ENCODE measurements at places on chromosomes 5 and 9.
A peak's percentile ranks its signal among the peaks of the same experiment; 100 is the strongest.

GRCh38 chr5:118301696-118302095, 686.7 kb downstream of the DTWD2 start:
- no peak for DNase-seq

DNA sequence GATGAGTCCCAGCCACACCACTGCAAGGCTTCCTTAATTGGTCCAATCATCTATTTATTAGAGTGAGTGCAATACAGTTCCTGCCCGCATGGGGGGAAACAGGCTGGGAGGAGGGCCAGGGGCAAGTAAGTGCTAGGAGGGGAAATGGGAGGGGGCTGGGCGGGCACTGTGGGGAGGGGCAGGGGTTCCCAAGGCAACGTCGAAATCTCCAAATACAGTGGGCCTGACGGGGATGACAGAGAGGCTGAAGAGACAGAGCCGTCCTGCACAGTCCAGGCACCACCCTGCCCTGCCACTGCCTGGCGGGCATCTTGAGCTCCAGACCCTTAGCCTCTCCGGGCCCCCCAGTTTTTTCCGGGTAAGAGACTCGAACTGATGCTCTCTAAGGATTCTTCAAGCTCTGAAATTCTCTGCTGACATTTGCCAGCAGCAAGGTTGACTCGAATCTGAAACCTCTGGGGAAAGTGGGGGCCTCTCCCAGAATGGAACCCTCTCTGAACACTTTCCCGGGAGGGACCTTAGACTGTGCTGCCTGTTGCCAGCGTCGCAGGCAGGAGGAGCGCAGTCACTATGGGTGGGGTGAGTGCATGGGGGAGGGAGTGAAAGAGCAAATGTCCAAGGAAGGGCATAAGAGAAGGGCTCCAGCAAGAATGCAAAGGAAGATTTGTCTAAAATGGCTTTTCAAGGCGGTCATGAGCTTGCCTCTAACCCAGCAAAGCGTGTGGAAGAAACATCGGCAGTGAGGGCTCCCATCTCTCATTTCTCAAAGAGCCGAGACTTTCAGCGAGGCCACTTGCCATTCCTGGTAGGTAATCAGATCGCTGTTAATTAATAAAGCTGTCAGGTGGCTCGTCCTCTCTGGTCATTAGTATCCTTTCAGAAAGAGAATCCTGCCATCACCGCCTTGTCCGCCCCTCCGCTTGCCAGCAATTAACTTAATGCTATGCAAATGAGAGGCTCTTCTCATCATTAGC, 99.0 kb downstream of the GTF3C4 start:
- peak; percentile 82 for DNase-seq

DNA sequence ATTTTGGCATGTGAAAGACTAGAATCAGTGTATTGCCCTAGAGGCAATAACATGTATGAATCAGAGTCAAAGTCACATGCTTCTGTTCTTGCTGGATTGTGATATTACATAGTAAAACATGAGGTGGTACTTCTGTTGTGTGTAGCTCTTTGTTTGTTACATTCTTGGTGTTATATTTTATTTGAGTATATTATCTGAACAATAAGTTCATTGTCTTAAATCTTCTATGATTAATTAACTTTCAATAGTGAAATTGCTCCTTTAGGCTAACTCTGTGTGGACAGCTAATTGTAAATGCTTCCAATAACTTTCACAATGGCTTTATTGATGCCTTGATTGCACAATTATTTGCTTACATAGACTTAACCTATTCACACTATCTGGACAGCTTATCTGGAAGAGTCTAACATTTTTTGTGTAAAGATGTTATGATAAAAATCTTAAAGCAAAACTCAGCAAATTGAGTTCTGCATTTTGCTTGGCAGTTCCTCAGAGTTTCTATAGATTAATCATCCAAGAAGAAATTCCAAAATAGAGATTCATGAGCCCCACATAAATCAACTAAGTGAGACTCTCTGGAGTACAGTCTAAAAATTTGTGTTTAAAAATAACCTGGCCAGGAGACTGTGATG, 239.6 kb upstream of the TUSC1 start:
- no peak for DNase-seq

DNA sequence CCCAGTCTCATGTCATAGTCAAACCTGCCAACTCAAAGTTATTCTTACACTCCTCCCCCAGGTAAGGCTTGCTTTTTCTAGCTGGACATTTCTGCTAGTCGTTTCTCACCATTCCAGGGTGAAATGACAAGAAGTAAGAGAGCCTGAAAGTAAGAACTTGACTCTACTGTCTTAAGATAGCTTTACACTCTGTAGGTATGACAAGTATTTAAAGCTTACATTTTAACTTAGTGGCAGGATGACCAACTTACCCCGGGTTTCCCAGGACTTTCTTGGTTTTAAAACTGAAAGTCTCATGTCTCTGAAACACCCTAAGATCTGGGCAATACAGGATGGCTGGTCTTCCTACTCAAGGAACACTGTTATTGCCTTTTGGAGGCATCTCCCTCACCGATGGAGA, 67.5 kb upstream of the PIK3R1 start:
- DNase-seq: no peak

DNA sequence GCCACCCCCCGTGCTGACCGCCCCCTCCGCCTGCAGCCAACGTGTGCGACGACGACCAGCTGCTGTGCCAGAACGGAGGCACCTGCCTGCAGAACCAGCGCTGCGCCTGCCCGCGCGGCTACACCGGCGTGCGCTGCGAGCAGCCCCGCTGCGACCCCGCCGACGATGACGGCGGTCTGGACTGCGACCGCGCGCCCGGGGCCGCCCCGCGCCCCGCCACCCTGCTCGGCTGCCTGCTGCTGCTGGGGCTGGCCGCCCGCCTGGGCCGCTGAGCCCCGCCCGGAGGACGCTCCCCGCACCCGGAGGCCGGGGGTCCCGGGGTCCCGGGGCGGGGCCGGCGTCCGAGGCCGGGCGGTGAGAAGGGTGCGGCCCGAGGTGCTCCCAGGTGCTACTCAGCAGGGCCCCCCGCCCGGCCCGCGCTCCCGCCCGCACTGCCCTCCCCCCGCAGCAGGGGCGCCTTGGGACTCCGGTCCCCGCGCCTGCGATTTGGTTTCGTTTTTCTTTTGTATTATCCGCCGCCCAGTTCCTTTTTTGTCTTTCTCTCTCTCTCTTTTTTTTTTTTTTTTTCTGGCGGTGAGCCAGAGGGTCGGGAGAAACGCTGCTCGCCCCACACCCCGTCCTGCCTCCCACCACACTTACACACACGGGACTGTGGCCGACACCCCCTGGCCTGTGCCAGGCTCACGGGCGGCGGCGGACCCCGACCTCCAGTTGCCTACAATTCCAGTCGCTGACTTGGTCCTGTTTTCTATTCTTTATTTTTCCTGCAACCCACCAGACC, 80.2 kb downstream of the NTNG2 start:
- DNase-seq: peak; percentile 77

DNA sequence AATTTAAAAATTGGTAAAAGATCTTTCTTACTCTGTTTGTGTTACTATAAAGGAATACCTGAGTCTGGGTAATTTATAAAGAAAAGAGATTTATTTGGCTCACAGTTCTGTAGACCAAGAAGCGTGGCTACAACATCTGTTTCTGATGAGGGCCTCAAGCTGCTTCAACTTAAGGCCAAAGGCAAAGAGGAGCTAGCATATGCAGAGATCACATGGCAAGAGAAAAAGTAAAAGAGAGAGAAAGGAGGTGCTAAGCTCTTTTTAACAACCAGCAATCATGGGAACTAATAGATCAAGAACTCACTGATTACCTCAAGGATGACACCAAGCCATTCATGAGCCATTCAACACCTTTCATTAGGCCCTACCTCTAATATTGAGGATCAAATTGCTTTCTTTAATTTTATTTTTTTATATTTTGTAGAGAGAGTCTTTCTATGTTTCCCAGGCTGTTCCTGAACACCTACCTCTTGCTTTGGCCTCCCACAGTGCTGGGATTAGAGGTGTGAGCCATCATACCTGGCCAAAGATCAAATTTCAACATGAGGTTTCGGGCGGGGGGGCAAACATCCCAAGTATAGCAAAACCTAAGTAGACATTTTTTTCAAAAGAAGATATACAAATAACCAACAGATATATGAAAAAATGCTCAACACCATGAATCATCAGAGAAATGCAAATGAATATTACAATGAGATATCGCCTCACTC, 16.0 kb upstream of the SHC3 start:
- no peak for DNase-seq

DNA sequence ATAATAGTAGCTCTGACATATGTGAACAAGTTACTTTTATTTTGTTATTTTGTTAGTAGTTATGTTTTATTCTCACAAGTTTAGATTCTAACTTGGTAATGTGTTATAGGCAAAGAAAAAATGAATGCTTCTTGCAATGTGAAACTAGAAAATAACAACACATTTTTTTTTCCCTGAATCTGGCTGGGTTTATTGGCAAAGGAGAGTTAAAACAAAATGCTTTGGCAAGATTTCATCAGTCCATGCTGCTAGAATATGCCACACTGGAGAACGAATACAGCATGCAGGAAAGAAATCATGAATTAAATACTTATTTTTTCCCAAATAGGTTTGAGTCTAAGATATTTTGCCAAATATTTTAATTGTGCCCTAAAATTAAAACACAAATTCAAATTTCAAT, 1048.1 kb upstream of the ACO1 start:
- no peak for DNase-seq

- DNase-seq: no peak
Observed at GRCh38 chr9:116327701-116328405, 174.3 kb downstream of the PAPPA start.

GRCh38 chr5:180799194-180799593, 3.4 kb downstream of the MGAT1 start:
- no peak for DNase-seq

DNA sequence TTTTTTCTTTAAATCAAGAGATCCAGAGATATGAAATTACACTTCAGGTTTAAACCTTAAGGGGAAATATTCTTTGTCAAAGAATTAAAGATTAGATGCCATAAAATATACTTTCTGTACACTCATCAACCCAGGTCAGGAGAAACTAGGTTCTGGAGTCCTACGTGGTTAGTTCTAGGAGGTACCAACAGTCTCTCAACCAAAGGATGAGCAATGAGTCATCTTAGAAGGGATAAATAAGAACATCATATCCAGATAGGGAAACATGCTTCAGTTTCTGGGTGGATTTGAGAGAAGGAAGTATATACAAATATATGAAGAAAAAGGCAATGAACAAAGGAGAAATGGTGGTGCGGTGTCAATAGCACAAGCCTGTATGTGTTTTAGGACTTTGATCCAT, 98.2 kb downstream of the CSNK1G3 start:
- no peak for DNase-seq

GRCh38 chr9:96818533-96818932, 35.8 kb downstream of the ZNF782 start:
- no peak for DNase-seq

DNA sequence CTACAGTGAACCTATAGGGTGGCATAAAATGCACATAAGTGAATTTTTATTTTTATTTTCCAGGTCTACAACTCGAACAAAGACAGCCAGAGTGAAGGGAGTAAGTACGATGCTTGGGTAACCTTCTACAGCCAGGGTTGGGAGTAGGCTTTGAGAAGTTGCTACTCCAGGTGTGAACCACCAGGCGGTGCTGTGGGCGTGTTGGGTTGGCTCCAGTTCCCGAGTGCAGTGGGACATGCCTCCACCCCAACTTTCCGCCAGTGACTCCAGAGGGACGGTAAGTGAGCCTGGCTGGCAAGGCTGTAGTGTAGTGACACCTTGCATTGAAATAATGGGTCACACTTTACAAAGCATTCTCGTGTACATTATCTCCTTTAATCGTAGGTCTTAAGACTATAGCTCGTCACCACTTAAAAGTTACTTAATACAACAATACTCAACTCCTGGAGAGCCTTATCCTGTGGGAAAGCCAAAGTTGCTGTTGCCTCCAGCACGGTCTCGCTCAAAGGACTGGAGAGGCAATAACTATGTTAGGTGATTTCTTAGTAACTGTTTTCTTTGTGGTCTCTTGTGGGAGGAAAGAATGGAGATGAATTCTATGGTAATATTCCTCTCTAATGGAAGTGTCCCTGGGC, 244.0 kb downstream of the ARHGAP26 start:
- no peak for DNase-seq

- DNase-seq: no peak
Observed at GRCh38 chr9:92767066-92768054, 2.7 kb upstream of the BICD2 start.

- no peak for DNase-seq
Observed at GRCh38 chr9:114249424-114250234, 73.3 kb upstream of the ORM1 start.

DNA sequence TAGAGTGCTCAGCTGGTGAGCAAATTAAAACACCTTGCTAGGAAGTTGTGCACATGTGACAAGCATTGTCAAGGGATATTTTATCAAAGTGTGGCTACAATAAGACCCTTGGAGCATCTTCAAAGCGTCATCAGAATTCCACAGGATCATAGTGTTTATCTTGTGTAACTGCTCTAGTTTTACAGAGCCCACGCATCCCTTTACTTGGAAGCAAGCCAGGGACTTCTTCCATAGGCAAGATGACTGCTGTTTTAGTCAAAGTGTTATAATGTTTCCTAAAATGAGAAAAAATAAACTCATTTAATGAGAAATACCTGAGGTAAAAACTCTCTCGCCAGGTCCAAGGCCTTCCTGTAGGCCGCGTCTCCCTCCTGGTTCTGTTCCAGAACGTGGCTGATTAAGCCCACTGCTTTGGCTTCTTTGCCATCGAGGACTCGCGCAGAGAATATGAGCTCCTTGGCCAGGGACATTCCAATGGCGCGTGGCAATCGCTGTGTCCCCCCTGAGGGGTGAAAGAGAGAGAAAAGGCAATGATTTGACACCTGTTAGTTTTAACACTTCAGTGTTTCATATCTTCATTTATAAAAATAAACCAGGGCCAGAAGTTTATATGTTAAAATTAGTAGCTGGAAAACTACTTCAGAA, 141.1 kb downstream of the AUH start:
- DNase-seq: no peak

DNA sequence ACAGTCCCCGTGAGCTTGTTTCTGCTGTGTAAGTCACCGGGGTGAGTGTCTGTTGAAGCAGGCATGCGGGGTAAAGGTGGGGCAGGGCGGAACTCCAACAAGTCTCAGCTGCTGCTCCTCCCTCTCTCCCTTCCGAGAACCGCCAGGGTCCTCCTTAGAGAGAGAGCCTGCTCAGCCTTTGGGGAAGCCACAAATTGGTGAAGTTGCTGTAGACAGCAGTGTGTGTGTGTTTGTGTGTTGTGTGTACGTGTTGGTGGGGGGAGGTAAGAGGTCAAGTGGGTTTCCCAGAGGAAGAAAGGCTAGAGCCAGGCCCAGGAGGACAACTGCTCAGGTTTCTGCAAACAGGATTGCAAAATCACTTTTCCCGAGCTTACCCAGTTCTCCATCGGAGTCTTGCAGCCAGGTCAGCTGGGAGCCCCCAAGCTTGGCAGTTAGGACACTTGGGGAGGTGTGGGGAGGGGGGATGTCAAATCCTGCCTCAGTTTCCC, 38.9 kb upstream of the DAB2IP start:
- DNase-seq: no peak

DNA sequence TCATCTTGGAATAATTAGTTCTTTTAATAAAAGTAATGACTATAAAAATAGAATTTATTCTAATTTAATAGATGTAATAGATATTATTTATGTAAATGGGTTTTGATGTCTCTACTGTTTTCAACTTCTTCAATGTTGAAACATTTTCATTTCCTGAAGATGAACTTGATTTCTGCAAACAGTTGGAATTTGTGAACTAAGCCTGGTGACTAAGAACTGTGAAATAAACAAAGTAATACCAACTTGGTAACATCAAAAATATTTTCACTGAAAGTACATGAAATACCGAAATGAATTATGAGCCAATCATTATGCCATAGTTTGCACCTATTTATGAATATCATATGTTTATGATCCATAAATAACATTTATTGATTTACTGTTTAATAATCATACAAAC, 143.8 kb upstream of the FGF10 start:
- DNase-seq: no peak
